ENCODE measurements at places on chromosomes 3 and 15.

DNA sequence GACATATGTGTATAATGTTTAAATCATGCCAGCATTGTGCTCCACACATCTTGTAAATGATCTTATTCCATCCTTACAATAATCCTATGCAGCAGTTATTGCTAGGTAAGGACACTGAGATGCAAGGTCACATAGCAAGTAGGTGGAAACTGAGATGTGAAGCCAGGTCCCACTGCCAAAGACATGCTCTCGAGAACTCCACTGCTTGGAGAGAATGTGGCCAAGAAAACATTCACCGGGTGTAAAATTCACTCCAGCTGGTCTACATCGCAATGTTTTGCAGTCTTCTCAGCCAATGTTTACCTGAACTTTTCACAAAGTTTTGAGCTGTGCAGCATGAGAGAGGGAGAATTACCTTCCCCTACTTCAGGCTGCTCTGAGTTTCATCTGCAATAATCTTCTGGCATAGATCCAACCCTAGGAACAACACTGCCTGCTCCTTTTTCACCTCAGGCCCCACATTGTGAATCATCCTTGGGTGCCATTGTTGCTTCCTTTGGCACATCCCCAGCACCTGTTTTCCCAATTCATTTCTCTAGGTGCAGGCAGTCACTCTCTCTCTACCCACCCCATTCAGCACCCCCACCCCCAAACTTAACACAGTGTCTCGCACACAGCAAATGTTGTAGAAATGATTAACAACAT lies 53.5 kb upstream of the PRTG start:
- DNase-seq: no peak

DNA sequence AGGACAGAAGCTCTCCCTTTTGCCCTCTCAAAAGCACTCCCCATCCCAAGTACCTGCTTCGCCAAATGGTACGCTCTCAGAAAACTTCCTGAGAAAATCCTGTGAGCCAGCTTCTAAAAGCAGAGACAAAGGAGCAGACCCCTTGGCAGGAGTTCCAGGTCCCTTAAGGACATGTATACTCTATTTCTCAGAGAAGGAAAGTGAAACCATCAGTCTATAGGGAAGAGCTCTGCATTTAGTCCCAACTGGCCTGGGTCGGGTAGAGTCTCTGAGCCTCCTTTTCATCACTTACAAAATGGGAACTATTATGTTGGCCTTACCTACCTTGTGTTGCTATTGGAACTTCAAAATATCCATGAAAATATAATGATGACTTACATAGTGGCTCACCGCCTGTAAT lies 19.7 kb downstream of the DAPK2 start:
- no peak for DNase-seq

- DNase-seq: no peak
Measured at GRCh38 chr3:18787441-18787840, 360.9 kb upstream of the KCNH8 start.

- DNase-seq: no peak
Measured at GRCh38 chr15:51505251-51505650, 117.3 kb downstream of the DMXL2 start.

- DNase-seq: no peak
Measured at GRCh38 chr15:89019436-89019835, 68.8 kb upstream of the ABHD2 start.

GRCh38 chr15:57611123-57611522 lies 19.4 kb downstream of the MYZAP start:
- no peak for DNase-seq

- DNase-seq: no peak
Measured at GRCh38 chr15:39504808-39505207, 76.1 kb upstream of the THBS1 start.

DNA sequence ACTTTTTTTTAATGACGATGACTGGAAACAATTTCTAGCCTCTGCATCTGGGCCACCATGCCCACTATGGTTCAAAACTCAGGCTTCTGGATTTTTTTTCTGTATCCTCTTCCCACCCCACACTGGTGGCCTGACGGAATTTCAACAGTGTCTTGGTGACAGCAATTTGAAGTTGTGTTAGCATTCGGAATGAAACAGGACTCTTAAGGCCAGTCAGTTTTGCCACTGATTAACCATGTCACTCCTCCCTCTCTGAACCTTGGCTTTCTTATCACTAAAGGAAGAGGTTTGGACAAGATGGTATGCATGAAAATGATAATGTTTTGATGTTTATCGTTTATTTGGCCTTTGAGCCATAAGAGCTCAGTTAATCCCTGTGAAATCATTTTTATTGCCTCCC lies 41.6 kb upstream of the BDH1 start:
- DNase-seq: no peak

- no peak for DNase-seq
Measured at GRCh38 chr15:75095594-75095993, 72.2 kb downstream of the PPCDC start.

- no peak for DNase-seq
Measured at GRCh38 chr3:118987477-118987876, 47.2 kb downstream of the IGSF11 start.

- peak; percentile 54 for DNase-seq
Measured at GRCh38 chr3:75192146-75192616, 471.9 kb upstream of the FRG2C start.

DNA sequence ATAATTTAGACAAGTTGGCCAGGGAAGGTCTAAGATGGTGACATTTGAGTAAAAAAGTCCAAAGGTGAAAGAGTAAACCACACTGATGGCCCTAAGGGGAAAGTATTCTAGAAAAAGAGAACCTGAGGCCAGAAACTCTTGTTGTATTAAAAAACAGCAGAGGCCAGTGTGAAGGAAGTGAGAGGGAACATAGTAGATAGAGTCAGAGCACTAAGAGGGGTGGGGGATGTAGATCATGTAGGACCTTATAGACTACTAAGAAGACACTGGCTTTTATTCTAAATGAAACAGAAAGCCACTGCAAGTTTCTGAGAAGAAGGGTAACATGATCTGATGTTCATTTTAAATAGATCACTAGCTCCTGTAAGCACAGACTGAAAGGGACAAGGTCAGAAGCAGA lies 14.5 kb downstream of the POLQ start:
- DNase-seq: no peak

DNA sequence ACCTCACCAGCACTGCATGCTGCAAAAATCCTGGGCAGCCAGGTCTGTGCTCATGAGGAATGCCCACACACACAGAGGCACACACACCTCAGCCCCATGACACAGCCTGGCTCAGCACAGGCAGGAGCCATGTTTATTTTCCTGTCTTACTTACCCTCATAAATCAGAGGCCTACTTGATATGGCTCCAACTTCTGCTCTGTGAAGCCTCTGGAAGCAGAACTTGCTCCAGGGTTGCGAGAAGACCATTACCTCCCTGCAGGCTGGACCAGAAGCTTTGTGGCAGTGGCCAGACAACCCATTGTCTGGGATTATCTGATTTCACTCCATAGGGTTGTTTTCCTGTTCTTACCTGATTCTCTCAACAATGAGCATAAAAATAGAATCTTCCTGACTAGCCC lies 43.8 kb upstream of the CMTM8 start:
- DNase-seq: no peak

- no peak for DNase-seq
Measured at GRCh38 chr3:48402281-48402732, 27.6 kb downstream of the PLXNB1 start.

DNA sequence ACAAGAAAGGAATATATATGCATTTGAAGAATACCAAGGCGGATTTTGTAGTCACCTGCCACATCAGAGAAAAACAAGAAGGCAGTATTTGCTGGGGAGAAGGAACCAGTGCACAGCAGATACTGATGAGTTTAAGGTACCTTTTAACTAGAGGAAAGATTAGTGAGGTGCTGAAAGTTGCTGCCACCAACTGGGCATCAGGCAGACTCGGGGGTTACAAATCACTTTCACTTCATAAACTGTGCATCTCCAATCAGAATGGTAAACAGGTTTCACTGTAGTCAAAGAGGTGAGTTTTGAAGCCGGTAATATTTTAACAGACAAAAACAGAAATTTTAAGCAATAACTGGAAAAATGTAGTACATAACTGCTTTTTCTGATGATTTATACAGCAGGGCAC lies 4.1 kb downstream of the FBN1 start:
- DNase-seq: no peak

DNA sequence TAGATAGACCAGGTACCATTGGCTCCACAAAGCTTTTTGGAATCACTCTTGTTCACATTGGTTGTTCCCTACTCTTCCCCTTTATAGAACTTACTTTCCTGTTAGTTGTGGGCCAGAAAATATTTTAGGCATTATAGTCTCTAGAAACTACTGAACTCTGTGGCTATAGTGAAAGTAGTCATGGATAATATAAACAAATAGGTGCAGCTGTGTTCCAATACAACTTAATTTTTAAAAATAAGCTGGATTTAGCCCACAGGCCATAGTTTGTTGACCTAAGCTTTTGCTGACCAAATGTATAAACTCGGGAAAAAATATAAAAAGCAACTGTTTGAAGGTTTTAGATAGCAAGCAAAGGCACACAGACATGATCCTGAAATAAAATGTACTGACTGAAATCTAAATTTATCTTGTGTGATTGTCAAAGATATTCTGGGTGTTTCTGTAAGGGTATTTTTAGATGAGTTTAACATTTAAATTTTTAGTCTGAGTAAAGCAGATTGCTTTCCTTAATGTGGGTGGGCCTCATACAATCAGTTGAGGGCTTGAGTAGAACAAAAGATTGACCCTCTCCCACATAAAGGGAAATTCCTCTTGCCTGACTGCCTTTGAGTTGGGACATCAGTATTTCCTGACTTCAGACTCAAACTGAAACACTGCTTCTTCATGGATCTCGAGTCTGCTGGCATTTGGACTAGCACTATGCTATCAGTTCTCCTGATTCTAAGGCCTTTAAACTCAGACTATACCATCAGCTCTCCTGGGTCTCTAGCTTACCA lies 13.2 kb downstream of the IQCB1 start:
- DNase-seq: no peak

- no peak for DNase-seq
Measured at GRCh38 chr3:183377307-183377959, 51.0 kb downstream of the MCF2L2 start.

DNA sequence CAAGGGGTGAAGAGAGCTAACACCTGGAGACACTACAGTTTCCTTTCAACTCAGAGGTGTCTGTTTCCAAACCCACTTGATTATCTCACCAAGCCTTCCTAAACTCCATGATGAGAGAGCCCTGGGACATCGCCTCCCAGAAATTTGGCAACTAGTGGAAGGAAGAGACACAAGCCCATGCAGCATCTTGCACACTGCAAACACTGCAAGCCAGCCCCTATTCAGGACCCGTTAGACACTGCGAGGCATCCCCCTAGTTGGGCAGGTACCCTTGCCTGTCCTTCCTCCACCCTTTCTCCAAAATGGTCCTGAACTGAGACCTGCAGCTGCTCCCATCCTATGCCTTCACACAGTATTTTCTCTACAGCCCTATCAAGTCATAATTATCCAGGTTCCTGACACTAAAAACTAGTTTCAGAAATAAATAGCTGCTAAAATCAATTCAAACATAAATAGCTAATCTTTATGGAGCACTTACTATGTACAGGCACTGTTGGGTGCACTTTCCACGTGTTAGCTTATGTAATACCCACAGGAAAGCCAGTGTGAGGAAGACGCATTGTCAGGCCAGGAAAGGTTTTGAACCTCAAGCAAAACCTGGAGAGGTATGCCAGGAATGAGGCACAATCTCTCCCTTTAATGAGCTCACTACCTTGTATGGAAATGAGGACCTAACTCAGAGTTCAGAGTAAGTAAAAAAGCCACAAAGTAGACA lies 2.8 kb downstream of the MAGI1 start:
- DNase-seq: no peak

GRCh38 chr3:33355611-33356010 lies 78.4 kb downstream of the FBXL2 start:
- DNase-seq: no peak

DNA sequence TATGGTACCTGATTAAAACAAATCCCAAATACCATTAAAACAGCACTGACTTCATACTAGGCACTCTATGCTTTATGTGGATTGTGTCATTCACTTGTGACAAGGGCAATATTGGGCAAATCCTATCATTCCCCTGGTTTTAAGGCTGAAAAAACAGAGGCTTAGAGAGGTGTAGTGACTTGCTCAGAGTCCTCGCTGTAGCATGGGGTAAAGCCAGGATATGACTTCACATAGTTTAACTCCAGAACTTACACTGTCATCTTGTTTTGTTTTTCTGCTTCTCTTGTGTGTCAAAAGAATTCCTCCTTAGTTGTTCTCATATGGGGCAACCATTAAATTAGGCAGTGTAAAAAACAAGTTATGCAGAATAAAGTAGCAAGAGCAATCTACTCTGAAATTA lies 40.3 kb upstream of the ICE2 start:
- DNase-seq: no peak

- DNase-seq: no peak
Measured at GRCh38 chr15:61083788-61084134, 145.3 kb downstream of the RORA start.

- no peak for DNase-seq
Measured at GRCh38 chr15:81146006-81146405, 11.9 kb downstream of the CFAP161 start.

DNA sequence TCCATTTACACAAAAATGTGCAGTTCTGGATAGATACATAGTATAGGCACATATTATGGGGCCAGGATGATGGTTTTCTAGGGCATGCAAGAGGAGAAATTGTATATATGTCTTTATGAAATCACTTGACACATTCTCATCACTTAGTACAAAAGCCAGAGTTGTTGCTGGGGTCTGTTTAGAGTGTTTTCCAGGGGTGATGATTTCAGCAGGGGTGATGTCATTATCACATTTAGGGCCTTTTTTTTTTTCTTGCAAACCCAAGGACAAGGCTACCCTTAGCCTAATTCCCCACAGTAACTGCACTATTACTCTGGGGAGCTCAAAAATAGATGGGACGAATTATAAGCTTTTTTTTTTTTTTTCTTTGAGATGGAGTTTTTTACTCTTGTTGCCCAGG lies 3.6 kb downstream of the ZNF589 start:
- no peak for DNase-seq

DNA sequence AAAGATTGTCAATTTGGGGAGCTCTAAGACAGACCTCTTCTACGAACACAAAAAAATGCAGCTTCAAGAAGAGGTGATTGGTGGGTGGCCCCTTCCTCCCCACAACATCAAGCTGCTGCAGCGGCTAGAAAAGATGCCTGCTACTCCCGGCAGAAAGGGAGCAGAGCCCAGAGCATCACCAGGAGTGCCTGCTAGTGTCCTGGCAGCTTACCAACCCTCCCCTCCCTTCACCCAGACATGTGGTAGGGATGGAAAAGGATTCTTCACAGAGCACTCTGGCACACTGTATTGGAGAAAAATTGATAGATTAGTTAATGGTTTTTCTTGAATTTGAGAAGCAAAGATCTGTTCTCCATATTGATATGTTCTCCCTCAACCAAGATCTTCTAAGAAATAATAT lies 10.8 kb downstream of the IP6K1 start:
- no peak for DNase-seq

- DNase-seq: no peak
Measured at GRCh38 chr15:100781961-100782530, 97.6 kb upstream of the ALDH1A3 start.

GRCh38 chr15:73737535-73737934 lies 15.6 kb downstream of the INSYN1 start:
- no peak for DNase-seq

All from activated CD4-positive, alpha-beta T cell treated with anti-CD3 and anti-CD28 coated beads, Interleukin-2, Interleukin-4, amounts not matched to agents 100 ng/mL and 50 ng/mL, durations not matched to agents 16 hours and 8 hours (primary cell).